ENCODE measurements at places on chromosomes 5 and 9.
A peak's percentile ranks its signal among the peaks of the same experiment; 100 is the strongest.

- DNase-seq: no peak
Measured at GRCh38 chr5:2697446-2698200, 53.9 kb downstream of the IRX2 start.

DNA sequence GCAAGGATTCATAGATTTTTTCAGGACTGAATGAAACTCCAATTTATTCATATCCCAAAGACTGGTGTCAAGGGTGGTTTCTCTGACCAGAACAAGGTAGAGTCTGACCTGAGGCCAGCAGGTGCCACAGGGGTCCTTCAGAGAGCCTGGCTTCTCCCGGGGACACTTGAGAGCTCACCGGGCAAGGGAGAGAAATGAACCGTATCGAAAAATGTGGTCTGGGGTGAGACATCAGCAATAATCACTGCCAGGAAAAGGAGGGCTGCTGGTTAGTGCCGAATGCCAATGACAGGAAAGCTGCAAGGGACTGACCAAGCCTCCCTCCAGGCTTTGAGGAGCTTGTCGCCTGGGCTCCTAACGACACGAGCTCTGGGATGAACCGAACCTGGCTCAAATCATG is 142.7 kb downstream of the TTLL11 start:
- DNase-seq: no peak

DNA sequence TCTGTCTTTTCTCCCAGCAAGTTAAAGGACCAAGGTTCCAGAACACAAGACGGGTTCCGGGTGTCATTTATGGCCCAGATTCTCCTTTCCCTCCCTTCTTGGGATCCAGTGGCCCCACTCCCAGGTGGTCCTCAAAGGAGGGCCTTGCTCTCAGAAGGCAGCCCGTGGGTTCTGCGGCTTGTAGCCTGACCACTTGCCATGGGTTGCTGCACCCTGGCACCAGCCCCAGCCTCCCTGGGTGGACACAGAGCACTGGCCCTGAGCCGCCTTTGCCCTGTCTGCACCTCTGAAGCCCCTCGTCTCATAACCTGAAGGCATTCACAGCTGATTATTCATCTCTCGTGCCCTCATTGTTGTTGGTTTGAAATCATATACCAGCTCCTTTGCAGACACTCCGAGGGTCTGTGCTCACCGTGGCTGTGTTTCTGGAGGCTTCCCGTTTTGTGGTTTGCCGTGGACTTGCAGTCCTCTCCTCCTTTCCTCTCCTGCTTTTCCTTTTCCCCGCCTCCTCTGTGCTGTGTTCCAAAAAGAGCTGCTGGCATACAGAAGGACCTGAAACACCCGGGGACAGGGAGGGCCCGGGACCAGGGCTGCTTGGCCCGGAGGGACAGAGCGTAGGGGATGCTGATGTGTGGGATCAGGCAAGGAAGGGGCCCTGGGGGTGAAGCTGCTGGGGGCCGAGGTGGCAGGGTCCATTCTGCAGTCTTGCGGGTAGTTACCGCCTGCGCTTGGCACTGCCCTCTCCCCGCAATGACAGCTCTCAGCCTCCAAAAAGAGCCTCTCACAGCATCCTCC is 49.5 kb upstream of the FCN2 start:
- DNase-seq: no peak

GRCh38 chr9:123834218-123834888 is 95.6 kb downstream of the DENND1A start:
- peak; percentile 30 for DNase-seq

- no peak for DNase-seq
Measured at GRCh38 chr5:159337016-159337955, 7.0 kb upstream of the IL12B start.
